ENCODE measurements at places on chromosomes 7 and 10.

GRCh38 chr10:19570120-19570519 lies 246.1 kb upstream of the PLXDC2 start:
- DNase-seq: no peak

- DNase-seq: no peak
Measured at GRCh38 chr10:91690412-91690811, 57.5 kb upstream of the PPP1R3C start.

- peak; percentile 45 for DNase-seq
Measured at GRCh38 chr7:77331938-77332695, 84.0 kb downstream of the GSAP start.

DNA sequence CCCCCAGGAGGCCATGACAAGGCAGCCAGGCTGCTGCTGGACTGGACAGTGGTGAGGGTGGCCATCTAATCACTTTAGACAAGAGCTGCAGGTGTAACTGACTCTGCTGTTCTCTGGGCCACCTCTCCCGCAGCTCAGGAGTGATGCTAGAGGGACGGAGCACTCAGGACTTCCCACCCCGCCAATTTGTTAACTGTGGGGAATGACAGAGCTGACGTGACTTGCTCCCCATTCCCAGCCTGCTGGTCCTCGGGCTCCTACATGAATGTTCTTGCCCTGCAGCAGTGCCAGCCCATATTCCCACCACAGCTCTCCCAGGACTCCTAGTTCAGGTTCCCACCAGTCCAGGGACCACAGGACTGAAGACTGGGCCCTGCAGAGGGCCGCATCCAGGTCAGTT lies 16.7 kb upstream of the NPFFR1 start:
- no peak for DNase-seq

GRCh38 chr7:139914306-139915267 lies 85.5 kb downstream of the TBXAS1 start:
- DNase-seq: no peak

- no peak for DNase-seq
Measured at GRCh38 chr7:31899356-31899927, 170.8 kb downstream of the PDE1C start.

DNA sequence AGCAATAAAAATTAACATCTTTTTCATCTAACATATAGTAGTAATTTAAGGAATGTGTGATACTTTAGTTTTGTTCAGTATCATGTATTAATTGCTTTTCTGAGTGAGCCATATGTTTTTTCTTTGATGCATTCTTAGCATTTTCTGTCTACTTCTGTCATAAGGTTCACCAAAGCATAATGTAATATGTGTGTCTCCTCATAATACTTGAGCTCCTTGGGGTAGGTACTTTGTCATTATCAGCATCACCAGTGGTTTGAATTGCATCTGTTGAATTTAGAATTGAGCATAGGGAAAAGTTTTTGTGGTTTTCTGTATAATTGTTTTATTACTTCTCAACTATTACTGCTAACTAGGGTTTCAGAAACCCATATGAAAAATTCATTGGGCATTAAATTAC lies 26.5 kb downstream of the VPS50 start:
- DNase-seq: no peak

- no peak for DNase-seq
Measured at GRCh38 chr10:80537086-80537735, 491 bp upstream of the SH2D4B start.

- DNase-seq: no peak
Measured at GRCh38 chr7:92916770-92917224, 80.4 kb upstream of the CDK6 start.

GRCh38 chr7:32461484-32461883 lies 28.7 kb downstream of the LSM5 start:
- no peak for DNase-seq

DNA sequence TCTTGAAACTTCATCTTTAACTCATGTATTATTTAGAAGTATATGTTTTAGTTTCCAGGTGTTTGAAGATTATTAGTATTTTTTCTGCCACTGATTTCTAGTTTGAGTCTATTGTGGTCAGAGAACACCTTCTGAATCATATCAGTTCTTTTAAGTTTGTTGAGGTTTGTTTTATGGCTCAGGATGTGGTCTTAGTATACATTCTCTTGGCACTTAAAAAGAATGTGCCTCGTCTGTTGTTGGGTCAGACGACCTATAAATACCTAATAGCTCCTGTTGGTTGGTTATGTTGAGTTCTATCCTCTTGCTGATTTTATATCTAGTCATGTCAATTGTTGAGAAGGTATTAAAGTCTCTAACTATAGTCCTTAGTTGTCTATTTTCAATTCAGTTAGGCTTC lies 15.9 kb downstream of the TDRD1 start:
- no peak for DNase-seq

DNA sequence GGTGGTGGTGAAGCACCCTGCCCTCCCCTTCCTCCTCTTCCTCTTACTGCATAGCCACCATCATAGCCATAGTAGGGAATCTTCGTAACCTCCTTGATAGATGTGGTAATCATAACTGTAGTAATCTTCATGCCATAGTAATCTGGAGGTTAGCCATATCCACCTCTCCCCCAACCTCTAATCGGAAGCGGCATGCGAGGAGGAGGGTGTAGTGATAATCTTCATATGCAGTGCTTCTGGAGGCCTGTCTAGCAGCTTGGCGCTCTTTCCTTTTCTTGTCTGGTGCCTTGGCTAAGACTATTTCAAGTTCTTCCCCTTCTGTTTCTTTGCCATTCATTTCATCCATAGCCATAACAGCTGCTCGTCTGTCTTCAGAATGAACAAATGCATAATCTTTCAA lies 90.9 kb downstream of the MLLT10 start:
- no peak for DNase-seq

GRCh38 chr7:55549457-55549856 lies 22.8 kb downstream of the VOPP1 start:
- no peak for DNase-seq

DNA sequence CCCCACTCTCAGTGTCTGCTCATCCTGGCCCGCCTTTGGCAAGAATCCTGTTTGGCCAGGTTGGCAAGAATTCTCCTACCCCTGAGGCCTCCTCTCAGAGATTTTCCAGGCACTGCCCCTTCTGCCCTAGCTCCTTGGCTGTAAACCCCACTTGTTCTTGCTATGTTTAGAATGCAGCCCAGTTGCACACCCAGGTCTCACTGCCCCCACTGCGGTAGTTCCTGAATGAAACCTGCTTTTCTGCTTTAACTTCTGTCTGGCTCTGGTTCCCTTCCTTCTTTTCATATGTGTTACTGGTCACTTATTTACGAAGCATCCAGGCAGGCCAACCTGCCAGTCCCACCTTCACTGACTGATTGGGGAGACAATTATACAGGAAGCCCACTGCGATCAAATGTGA lies 576.9 kb downstream of the GLRX3 start:
- no peak for DNase-seq

DNA sequence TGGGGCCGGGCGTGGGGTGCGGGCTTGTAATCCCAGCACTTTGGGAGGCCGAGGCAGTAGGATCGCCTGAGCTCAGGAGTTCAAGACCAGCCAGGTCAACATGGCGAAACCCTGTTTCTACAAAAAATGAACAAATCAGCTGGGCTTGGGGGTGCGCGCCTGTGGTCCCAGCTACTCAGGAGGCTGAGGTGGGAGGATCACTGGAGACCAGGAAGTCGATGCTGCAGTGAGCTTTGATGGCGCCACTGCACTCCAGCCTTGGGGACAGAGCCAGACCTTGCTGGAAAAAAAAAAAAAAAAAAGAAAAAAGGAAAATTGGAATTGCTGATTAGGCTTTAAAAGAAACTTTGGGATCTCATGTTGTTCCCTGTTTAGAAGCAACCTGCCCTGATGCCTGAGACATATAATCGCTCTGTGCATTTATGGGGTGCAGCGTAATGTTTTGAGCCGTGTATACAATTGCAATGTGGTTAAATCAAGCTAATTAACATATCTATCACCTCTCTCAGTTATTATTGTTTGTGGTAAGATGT lies 851 bp downstream of the AKR1E2 start:
- no peak for DNase-seq

GRCh38 chr10:45198486-45199204 lies 116.8 kb downstream of the OR13A1 start:
- no peak for DNase-seq

DNA sequence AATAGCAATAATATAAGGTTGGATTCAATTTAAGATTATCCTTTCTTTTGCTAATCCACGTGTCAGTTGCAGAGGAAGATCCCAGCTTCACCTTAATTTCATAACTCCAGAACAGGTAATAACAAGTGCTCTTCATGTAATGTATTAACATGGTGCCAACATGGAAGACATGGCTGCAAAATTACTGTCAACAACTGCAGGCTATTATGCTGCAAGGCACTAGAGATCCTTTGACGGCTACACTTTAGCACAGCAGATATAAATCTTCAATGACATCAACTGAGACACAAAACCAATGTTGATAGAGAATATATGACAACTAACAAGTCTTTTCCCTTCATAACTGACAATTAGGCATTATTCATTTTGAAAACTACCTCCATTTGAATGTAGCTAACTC lies 96.1 kb downstream of the RNF133 start:
- no peak for DNase-seq

DNA sequence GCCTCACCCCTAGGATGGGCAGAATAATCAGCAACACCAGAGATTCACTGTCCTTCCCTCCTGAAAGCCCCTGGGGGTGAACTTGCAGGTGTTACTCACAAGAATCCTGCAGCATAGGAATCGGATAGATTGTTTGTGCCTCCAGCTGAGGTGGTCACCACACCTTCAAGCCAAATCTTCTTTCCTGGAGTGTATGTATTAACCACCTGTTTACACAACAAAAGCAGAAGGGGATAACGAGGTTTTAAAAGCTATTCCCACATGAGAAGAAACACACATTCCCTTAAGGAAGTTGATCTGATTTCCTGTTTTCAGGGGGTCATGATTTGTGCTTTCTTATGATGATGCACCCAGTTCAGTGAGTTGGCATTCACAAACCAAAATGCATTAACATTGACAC lies 173.8 kb upstream of the HPS1 start:
- no peak for DNase-seq

DNA sequence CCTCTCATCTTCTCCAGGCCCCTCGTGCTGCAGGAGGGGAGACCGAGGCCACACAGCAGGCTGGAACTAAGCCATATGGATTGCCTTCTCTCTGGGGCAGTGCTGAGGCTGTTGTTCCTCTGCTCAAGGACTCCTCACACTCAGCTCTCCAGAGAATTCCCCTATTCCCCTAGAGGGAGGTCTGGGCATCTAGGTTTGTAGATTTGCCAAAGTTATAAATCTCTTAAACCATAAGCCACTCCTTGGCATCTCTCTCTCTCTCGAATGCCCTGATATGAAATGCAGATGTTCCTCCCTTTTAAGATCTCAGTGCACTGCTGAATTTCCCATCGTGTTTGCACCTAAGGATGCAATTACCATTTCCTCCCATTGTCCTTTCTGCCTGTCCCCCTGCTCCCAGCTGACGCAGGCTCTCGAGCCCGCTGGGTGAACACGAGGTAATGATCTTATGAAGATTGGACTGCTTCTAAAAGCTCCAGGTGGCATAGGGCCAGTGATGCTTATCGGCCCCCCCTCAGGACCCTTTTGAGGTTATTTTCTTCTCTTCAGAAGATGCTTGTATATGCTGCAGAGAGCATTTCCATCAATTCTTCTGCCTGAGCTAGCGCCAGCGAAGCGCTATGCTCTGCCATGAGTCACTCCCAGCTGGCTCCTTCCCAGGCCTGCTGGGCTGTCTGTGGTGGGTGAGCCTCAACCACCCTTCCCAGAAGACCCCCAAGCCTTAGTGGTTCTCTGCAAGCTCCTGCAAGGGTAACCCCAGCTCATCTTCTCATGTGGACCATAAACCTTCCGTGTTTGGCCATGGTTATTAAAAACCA lies 41.6 kb upstream of the AQP1 start:
- DNase-seq: no peak

GRCh38 chr7:90345595-90346335 lies 751 bp upstream of the GTPBP10 start:
- no peak for DNase-seq

DNA sequence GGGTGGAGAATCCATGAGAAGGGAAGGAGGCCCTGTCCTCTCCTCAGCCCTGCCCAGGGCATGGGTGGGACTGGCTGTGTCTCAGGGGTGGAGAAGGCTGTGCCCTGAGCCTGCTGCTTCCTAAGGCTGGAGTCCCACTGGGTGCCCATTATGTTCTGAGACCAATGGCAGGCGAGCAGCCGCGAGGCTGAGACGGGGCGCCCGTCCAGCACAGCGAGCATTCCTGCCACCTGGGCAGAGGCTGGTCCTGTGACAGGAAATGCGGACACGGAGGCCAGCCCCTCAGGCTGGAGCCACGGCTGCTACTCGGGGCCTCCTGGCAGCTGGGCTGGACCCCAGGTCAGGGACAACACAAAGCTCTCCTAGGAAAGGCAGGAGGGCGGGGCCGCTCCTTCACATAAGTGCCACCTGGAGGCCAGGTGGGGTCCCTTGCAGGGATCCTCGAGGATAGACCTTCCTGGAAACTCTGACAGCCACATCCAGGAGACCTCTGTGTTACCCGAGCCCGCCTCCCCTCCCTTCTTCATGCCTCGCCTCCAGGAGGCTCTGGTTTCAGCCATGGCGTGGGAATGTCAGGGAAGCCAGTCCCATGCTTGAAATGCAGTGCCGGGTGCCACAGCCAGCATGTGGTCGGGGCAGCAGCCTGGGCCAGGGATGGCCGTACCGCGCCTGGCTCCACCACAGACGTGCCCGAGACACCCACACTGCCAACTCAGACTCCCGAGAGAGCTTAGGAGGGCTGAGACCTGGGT lies 173.9 kb downstream of the USP6NL start:
- no peak for DNase-seq

DNA sequence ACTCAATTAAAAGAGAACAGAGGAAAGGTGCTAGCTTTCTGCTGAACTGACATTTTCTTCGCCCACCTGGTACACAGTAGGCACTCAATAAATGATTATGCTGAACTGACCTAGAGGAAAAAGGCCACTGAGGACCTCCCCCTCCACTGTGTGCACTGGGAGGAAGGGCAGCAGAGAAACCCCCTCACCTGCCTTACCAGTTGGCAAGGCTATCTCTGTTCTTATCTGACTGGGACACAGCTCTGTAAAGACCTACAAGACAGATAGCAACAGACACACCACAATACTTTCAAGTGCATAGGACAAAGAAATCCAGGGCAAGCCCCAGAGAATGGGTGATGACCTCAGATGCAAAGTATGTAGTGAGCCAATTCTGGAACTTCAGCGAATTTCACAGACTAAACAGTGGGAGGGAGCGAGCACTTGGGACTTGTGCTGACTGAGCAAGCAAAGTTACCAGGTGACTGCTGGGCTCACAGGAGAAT lies 30.4 kb downstream of the PDLIM1 start:
- DNase-seq: no peak

DNA sequence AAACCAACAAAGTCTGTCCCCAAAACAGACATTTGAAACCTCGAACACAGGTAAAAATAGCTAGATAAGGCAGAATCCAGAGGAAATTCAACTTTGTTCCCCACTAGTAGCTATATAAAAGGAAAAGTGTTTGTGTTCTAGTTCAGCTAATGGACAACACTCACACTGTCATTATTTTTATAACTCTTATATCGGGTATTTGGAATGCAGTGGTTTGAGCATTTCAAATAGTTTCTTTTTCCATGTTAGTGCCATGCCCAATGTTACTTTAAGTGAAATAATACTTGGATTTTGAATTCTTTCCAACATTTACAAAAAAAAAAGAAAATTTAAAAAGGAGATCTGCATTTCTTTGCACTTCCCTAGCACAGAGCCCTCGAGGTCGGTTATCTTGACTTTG lies 213.6 kb downstream of the DOCK4 start:
- DNase-seq: no peak

All from stimulated activated CD8-positive, alpha-beta memory T cell treated with anti-CD3 and anti-CD28 coated beads, Interleukin-15, amount 100 ng/mL, for 48 hours (primary cell).